ENCODE measurements at places on chromosomes 3 and 15.
A peak's percentile ranks its signal among the peaks of the same experiment; 100 is the strongest.

- DNase-seq, result no peak
- no peaks in the 10 kb centered on the region for H3K27me3 ChIP-seq
- H3K4me1 ChIP-seq, result no peaks in the 10 kb centered on the region
- no peaks in the 10 kb centered on the region for H3K36me3 ChIP-seq
Measured at GRCh38 chr3:192284443-192285072, 442.8 kb downstream of the FGF12 start.

- no peaks in the 10 kb centered on the region for H3K36me3 ChIP-seq
- DNase-seq, result no peak
- H3K27me3 ChIP-seq, result no peaks in the 10 kb centered on the region
- H3K4me3 ChIP-seq, result no peak overlapping the region
- H3K4me1 ChIP-seq, result peaks cover 3% of the 10 kb centered on the region
- H3K27ac ChIP-seq, result no peak overlapping the region
Measured at GRCh38 chr15:31314380-31314779, 12.3 kb upstream of the KLF13 start.

- H3K27ac ChIP-seq, result no peak overlapping the region
- no peaks in the 10 kb centered on the region for H3K27me3 ChIP-seq
- DNase-seq, result no peak
- H3K4me1 ChIP-seq, result peaks cover 3% of the 10 kb centered on the region
Measured at GRCh38 chr15:77584201-77584600, 48.5 kb downstream of the LINGO1 start.

DNA sequence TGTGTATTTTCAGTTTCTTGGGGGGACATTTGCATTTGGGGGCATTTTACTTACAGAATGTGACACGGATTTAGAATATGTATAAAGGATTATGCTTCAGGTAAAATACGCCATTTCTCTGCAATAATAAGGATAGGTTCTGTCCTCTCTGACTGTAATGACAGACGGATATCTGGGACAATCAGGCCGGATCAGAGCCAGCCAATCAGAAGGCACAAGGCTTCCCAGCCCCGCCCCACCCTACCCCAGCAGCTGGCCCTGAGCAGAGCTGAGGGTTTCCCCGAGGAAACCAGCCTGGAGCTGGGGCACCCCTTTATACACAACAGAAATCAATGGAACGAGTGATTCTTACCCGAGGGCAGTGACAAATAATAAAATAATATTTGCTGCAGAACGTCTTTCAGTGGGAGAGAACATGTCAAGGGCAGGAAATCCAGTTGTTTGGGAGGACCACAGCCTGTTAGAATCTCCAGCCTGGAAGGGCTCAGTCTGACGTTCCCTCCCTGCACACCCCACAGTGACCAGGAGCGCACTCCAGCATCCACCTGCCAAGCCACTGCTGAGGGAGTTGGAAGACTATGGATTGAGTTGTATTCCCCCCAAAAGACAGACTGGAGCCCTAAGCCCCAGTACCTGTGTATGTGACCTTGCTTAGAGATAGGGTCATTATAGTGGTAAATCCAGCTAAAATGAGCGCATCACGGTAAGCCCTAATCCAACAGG is 30.3 kb upstream of the SEC13 start:
- no peaks in the 10 kb centered on the region for H3K36me3 ChIP-seq
- H3K27ac ChIP-seq, result no peak overlapping the region
- peaks cover 11% of the 10 kb centered on the region for H3K4me1 ChIP-seq
- no peak for DNase-seq

- no peaks in the 10 kb centered on the region for H3K27me3 ChIP-seq
- no peak overlapping the region for H3K27ac ChIP-seq
- H3K4me3 ChIP-seq, result no peak overlapping the region
- no peak for DNase-seq
- H3K4me1 ChIP-seq, result no peaks in the 10 kb centered on the region
- no peaks in the 10 kb centered on the region for H3K36me3 ChIP-seq
Measured at GRCh38 chr15:47570881-47571640, 146.2 kb upstream of the SEMA6D start.

- DNase-seq, result no peak
- H3K27ac ChIP-seq, result no peak overlapping the region
- H3K36me3 ChIP-seq, result no peaks in the 10 kb centered on the region
- peaks cover 9% of the 10 kb centered on the region for H3K4me1 ChIP-seq
- H3K27me3 ChIP-seq, result no peaks in the 10 kb centered on the region
Measured at GRCh38 chr15:50889589-50889988, 18.9 kb upstream of the AP4E1 start.

DNA sequence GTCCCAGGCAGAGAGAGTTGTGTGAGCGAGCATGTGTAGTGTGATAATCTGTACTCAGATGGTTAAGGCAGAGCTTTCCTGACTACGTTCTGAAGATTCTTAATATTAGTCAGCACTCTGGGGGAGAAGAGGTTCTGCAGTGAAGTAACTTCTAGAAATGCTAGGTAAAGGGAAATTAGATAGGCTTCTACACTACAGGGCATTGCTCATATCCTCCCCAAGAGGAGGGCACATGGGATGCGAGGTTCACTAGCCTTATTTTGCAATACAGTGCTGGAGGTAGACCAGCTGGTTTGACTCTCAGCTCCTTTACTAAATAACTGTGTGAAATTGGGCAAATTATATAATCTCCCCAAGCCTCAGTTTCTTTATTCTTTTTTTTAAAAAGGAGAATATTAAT is 300.3 kb upstream of the PDZRN3 start:
- no peak overlapping the region for H3K4me3 ChIP-seq
- H3K27ac ChIP-seq, result no peak overlapping the region
- no peak for DNase-seq
- no peaks in the 10 kb centered on the region for H3K36me3 ChIP-seq

- no peak overlapping the region for H3K4me3 ChIP-seq
- no peaks in the 10 kb centered on the region for H3K36me3 ChIP-seq
- no peaks in the 10 kb centered on the region for H3K27me3 ChIP-seq
Measured at GRCh38 chr3:165742351-165742750, 94.9 kb downstream of the BCHE start.

DNA sequence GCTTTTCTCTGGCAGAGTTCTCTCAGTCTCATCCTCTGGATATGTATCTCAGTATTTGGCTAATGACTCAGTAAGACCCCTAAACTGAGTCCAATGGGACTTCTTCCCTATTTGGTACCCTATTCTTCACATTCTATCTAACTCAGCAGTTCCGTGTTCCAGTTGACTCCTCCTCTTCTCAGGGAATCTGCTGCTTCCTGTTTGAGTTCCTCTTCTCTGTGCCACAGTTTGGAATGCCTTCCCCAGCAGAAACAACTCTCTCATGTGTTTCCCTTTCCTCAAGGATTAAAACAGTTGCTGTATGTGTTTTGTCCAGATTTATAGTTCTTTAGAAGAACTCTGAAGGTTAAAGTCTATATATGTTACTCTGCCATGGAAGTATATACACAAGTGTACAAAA is 344.0 kb upstream of the RARB start:
- H3K36me3 ChIP-seq, result no peaks in the 10 kb centered on the region
- no peaks in the 10 kb centered on the region for H3K27me3 ChIP-seq
- no peak for DNase-seq
- no peaks in the 10 kb centered on the region for H3K4me1 ChIP-seq
- H3K27ac ChIP-seq, result no peak overlapping the region
- H3K4me3 ChIP-seq, result no peak overlapping the region

DNA sequence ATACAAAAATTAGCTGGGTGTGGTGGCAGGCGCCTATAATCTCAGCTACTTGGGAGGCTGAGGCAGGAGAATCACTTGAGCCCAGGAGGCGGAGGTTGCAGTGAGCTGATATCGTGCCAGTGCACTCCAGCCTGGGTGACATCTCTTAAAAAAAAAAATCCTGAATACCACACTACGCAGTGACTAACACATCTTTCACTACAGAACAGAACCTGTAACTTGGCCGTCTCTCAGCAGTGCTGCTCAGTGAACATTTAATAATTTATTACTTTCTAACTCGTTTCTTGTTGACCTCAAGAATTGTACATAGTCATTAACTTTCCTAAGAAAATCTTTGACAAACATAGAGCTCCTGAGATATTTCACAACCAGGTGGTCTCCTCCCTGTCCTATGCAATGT is 3.8 kb downstream of the GREM1 start:
- H3K4me3 ChIP-seq, result no peak overlapping the region
- peaks cover 15% of the 10 kb centered on the region for H3K27me3 ChIP-seq
- H3K36me3 ChIP-seq, result no peaks in the 10 kb centered on the region
- DNase-seq, result no peak

GRCh38 chr15:96494505-96494904 is 164.0 kb downstream of the NR2F2 start:
- no peaks in the 10 kb centered on the region for H3K36me3 ChIP-seq
- peak overlapping the region; percentile 37 for H3K4me3 ChIP-seq
- peak; percentile 27 for DNase-seq
- no peaks in the 10 kb centered on the region for H3K4me1 ChIP-seq
- no peaks in the 10 kb centered on the region for H3K27me3 ChIP-seq
- no peak overlapping the region for H3K27ac ChIP-seq

DNA sequence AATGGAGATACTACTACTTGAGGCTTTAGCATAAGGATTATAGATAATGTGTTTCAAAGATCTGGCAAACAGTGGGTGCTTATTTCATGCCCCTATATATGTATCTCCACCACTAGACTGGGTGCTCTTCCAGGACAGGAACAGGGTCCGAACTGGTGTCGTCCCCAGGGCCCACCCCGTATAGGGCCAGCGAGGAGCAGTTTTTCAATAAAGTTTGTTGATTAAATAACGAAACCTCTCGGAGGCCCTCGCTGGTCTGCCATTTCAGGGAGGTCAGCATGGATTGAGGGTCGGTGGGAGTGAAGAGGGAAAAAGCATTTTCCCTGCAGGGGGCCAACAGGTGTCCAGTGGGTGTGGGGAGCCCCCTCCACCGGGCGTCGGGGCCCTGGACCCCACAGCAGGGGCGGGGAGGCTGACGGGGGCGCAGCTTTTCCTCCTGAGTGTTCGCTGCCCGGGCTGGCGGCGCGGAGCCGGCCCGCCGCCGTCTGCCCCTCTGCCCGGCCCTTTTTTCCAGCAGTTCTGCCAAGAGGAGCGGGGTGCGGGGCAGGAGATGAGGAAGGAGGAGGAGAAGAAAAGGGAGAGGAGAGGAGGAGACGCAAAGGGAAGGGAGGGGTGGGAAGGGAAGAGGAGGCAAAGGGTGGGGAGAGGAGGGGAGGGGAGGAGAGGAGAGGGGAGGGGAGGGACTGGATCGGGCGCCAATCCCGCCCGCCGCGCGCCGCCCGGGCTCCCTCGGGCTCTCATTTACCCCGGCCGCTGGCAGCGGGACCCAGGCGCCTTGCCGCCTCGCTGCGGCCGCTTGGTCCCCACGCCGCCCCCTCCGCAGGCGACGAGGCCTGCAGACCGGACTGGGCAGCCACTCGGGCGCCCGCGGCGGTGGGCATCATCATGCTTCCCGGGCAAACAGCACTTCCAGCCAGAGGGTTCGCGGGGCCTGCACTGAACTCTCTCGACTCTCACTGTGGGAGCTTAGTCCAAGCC is 66.3 kb downstream of the ISG20 start:
- H3K4me1 ChIP-seq, result no peaks in the 10 kb centered on the region
- H3K36me3 ChIP-seq, result no peaks in the 10 kb centered on the region
- H3K27ac ChIP-seq, result no peak overlapping the region

- H3K27me3 ChIP-seq, result no peaks in the 10 kb centered on the region
- H3K4me3 ChIP-seq, result no peak overlapping the region
- no peak overlapping the region for H3K27ac ChIP-seq
Measured at GRCh38 chr15:42367041-42367440, 7.7 kb downstream of the CAPN3 start.

DNA sequence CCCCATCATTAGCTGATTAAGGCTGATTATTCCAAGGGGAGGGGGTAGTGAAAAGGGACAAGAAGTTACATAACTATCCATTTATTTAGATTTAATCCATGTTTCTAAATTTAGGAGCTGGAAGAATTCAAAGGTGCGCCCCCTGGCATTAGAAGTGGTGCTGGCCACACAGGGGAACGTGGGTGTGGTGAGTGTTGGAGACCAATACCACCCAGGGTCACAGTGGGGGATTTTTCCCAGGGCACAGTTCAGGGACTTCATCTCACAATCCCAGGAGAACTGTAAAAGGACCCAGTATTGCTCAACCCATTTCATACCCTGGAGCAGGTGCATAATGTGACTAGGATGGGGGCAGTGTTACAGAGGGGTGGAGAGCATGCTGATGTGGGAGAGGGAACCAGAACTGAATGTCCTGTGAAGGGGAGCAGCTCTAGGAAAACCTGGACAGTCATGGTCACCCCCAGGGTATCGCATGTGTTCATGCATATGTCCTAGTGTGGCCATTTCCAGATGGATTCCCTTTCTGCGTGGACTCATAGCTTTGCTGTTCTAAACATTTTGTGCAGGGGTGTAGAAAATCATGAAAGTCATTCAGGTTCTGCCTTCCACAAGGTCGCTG is 110.3 kb downstream of the LSM3 start:
- no peaks in the 10 kb centered on the region for H3K27me3 ChIP-seq
- H3K36me3 ChIP-seq, result no peaks in the 10 kb centered on the region
- H3K4me1 ChIP-seq, result peaks cover 12% of the 10 kb centered on the region
- H3K4me3 ChIP-seq, result no peak overlapping the region

DNA sequence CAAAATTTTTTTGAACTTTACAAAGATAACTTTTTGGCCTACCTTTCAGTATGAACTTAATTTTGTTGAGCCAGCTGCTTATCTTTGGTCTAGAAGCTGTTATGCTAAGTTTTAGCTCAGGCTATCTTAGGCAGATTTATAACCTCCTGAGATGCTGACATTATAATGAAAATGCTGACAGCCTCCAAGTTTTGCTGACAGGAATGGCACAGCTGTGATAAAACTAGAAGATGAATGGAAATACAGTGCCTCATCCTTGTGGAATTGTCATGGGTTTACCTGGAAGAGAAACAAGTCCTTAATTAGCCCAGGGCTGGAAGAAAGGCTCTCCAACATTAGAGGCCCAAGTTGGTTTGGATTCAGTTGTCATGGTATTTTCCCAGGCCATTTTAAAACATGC is 123.3 kb downstream of the OXSM start:
- H3K4me3 ChIP-seq, result no peak overlapping the region
- no peaks in the 10 kb centered on the region for H3K27me3 ChIP-seq
- no peaks in the 10 kb centered on the region for H3K36me3 ChIP-seq
- H3K4me1 ChIP-seq, result no peaks in the 10 kb centered on the region
- no peak for DNase-seq

GRCh38 chr3:42273361-42273760 is 7.4 kb upstream of the CCK start:
- no peak overlapping the region for H3K4me3 ChIP-seq
- H3K36me3 ChIP-seq, result no peaks in the 10 kb centered on the region
- no peaks in the 10 kb centered on the region for H3K27me3 ChIP-seq
- H3K4me1 ChIP-seq, result no peaks in the 10 kb centered on the region
- no peak overlapping the region for H3K27ac ChIP-seq

DNA sequence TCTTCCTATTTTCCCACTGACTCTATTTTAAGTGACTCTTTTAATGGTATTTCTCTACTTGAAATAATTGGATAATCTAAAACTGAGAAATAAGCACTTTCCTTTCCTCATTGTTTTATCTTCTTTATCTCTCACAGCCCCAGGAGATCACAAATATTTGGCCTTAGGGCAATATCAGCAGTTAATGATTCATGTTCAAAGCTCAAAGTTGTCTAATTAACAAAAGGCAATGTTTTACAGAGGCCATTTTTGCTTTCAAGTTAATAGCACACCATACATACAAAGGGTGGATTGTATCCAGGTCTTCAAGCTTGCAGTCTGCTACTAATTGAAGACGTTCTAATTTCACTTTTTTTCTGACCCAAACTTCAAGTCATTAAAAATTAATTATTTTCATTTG is 120.1 kb downstream of the LRRN1 start:
- no peak overlapping the region for H3K27ac ChIP-seq
- H3K4me1 ChIP-seq, result no peaks in the 10 kb centered on the region
- H3K4me3 ChIP-seq, result no peak overlapping the region
- H3K27me3 ChIP-seq, result no peaks in the 10 kb centered on the region
